NCI-H2029 (cell line): ENCODE measurements at places on chromosomes 4 and X.

DNA sequence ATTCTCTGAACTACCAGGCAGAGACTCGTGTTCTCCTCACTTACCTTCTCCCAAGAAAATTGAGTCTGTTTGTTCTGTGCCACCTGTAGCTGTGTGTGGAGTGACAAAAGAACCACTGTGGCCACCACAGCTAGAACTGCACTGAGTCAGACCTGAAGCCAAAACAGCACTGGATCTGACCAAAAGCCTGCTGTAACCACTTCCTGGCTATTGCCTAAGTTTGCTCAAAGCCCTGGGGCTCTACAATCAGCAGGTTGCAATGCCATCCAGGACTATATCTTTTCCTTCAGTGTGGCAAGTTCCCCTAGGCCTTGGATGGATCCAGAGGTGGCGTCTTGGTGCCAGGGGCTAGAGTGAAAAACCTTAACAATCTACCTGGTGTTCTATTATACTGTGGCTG, 449.1 kb downstream of the FAM133A start:
- DNase-seq, result no peak

DNA sequence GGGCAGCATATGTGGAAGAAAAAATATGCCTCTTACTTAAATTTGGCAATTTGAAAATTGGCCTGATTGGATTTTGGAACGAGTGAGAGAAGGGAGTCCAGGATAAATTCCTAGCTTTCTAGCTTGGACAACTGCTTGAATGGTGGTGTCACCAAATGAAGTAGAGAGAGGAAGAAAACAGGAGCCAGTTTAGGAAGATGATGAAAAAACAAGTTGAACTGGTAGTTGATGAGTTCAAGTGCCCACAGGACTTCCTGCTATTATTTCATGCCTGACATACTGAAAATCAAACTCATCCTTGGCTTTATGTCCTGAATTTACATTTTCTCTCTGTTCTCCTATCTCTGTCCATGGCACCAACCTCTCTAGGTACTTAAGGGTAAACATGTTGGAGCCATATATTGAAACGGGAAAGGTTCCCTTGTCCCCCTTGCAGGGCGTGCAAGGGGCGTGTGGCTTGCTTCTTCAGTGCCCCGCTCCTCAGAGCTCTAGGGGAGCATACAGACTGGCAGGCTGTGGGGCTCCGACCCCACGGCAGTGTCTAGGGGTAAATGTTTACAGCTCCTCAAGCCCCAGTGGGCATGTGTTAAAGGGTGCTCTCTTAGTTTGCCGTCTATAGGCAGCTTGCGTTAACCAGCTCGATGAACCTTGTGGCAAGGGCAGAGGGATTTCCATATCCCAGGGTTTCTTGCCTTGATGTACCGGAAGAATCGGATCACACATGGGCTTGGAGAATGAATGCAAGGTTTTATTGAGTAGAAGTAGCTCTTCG, 250.7 kb upstream of the PGRMC2 start:
- DNase-seq, result no peak

- DNase-seq, result no peak
These were observed 605.1 kb downstream of the BCOR start for GRCh38 chrX:39492497-39493162.

DNA sequence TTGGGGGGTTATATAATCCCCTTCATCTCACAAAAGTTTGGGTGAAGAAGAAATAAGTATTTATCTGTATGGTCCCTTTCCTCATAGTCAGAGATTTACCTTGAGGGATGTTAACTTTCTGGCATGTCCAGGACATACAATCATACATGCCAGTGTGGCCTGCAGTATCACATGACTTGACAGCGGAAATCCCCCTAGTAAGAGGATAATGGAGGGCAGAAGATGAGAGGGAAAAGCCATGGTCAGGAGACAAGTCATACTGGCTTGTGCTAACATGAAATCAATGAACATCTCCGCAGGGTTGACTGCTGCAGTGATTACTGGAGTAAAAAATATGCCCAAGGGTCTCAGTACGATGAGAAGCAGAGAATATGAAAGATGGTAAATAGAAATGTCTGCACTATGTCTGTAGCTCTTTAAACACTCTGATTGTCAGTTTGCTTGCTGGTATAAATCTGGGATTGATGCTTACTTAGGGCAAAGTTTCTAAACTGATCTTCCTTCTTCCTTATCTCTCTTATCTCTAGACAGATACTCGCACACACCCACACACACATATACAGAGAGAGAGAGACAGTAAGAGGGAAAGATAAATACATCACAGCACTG, 1385.6 kb upstream of the ADGRL3 start:
- DNase-seq, result no peak

DNA sequence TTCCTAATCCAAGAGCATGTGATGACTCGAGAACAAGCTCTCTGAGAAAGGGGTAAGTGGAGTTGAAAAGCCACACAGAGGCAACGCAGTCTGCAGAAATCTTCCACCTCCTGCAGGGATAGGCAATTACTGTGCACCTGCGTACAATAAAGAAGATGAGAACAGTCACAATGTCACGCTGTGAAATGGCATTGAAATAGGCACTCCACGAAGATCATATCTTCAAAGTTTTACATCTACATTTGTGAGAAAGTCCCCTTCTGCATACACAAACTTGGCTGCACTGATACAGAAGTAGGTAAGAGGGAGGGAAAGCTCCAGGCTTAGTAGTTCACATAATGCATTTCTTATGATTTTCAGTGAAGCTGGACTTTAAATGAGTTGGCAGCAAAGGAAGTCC, 27.1 kb downstream of the DDX60L start:
- no peak for DNase-seq

DNA sequence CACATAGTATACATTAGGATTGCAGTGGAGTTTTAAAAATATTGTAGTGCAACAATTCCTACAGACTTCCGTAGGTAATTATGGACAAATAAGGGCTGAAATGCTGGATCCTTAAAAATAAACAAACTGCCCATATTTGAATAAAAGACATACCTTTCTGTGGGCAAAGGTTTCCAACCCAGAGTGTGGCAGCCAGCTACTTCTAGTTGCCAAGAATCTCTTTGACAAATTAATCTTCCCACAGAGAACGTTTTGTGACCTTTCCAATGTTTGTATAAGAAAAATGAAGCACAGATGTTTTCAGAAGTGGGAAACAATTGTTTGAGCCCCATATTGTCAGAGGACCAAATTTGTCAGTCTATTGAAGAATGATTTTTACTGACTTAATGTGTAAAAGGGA, 21.1 kb downstream of the GRPR start:
- no peak for DNase-seq

DNA sequence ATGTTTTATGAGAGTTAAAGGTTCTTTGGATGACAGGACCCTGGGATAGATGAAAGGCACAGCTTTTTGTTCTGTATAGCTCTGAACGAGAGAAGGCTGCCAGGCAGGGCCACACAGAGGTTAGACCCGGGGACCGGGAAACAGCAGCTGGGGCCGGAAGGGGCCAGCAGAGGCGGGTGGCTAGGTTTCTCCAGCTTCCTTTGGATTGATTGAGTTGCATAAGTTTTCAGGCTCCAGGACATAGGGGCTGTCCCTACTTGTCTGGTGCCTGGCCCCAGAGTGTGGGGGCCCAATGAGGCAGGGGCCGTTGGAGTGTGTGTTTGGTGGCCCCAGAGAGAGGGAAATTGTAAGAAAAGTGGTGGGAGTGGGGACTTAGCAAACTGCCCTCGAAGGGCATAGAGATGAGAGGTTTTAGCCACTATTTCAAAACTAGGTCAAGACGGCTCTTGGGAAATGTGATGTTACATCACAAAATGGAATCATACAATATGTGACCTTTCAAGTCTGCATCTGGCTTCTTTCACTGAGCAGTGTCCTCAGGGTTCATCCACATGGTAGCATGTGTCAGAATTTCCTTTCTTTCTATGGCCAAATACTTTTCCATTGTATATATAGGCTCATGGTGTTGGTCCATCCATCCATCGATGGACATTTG, 3.7 kb downstream of the ZFP92 start:
- no peak for DNase-seq
